ENCODE measurements at places on chromosomes 2 and 18.

- DNase-seq, result no peak
Observed at GRCh38 chr2:231093933-231094332, 30.9 kb downstream of the HTR2B start.

DNA sequence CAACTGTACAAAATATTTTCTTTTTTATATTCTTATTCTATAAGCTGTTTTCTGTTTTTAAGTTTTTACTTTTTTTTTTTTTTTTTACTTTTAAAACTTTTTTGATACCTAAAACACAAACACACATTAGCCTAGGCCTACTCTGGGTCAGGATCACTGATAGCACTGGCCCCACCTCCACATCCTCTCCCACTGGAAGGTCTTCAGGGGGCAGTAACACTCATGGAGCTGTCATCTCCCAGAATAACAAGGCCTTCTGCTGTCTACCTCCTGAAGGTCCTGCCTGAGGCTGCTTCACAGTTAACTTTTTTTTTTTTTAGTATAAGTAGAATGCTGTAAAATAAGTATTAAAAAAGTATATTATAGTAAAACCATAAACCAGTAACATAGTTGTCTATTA is 415.1 kb downstream of the PTPRM start:
- DNase-seq, result no peak

GRCh38 chr18:31606265-31606664 is 14.6 kb downstream of the TTR start:
- no peak for DNase-seq

DNA sequence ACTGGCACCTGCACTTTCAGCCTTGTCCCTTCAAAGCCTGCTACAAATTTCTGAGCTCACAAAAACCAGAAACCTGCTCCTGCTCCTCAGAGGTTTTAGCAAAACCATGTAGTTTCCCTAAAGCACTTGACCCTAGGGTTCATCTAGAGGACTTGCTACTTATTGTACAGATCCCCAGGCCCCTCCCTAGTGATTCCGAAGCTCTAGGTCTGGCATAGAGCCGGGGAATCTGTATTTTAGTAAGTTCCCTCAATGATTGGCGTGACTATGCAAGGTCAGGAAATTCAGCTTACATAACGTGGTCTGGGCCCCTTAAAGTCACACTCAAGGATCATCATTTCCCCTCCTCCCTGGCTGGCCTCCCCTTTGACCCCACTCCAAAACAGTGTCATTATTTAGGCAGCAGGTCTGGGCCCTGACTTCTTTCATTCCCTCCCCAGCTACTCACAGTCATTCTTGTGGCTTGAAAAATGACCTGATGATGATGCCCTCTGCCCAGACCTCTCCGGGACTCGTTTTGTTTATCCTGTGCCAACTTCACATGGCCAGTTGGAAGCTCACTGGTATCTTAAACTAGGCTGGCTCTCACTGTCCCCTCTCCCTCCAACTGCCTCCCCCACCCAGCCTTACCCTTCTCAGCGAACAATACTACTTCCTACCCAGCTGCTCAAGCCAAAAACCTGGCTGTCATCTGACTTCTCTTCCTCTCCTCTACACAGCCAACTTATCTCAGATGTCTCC is 36.0 kb downstream of the WDFY1 start:
- DNase-seq, result no peak

- DNase-seq, result no peak
Observed at GRCh38 chr18:6370410-6370809, 44.3 kb downstream of the L3MBTL4 start.

- no peak for DNase-seq
Observed at GRCh38 chr2:15271941-15272542, 289.1 kb downstream of the NBAS start.

Data from Kasumi-1 (cell line).